ENCODE measurements at places on chromosomes 3 and 15.
A peak's percentile ranks its signal among the peaks of the same experiment; 100 is the strongest.

GRCh38 chr15:40242213-40242599 is 3.3 kb downstream of the PAK6 start:
- no peak for DNase-seq

GRCh38 chr15:52527196-52527910 is 1.3 kb downstream of the MYO5A start:
- no peak for DNase-seq

- no peak for DNase-seq
Observed at GRCh38 chr3:52217409-52217805, 8.0 kb downstream of the TLR9 start.

GRCh38 chr3:41579861-41580260 is 380.6 kb downstream of the CTNNB1 start:
- no peak for DNase-seq

DNA sequence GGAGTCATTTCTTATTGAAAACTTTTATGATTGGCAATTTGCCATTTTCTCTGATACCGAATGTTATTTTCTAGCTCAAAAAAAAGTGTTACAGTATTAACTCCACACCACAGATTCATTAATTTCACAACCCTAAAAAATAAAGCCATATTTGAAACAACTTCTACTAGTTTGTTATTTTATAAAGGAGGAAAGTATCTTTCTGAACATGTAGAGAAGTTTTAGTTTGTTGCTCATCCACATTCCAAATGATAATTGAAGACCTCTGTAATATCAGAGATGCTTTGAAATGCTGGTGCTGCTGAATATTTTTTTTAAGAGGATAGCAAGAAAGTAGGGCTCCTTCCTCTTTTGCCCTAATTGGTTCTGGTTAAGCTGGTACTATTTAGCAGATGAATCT is 1.9 kb downstream of the VGLL3 start:
- DNase-seq: no peak

DNA sequence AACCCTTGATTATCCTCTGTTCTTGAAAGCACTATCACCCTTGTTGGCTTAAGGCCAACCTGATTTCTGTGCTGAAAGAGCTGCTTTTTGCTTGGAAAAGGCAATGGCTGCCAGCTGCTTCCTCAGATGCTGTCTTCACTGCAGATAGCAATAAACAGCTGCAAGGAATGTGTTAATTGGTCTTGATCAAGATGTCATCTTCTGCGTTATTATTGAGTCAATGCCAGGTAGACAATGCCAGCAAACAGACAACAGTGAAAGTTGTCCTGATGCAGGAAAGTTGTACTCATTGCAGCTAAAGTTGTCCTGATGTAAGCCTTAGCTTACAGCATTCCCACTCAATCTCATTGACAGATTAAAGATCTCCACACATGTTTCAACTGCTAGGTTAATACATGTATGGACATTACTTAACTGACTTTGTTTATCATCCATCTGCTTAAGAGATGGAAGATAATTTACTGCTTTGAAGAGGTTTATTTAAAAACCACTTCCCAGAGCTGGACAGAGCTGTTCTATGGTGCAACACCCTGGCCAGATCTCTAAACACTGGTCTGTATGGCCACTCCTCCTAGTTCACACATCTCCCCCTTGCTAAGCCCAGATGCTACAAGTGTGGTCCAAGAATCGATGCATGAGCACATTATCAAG is 251.0 kb upstream of the MCTP2 start:
- no peak for DNase-seq

- DNase-seq: peak; percentile 78
Observed at GRCh38 chr3:184513276-184514170, 48.1 kb upstream of the EPHB3 start.

DNA sequence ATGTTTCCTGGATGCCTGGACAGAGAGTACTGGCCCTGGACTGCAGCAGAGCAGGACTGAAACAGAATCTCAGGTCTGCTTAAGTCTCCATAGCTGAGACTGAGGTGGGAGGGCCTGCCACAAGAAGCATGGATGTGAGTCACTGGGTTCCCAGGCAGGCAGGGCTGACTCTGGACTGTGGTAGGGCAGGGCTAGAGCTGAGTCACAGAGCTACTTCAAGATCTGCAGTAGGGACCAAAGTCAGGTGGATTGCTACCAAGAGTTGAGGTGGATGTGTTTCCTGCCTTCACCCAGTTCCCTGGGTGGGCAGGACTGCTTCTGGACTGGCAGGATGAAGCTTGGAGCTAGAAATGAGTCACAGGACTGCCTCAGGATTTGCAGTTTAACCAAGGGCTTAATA is 282.9 kb downstream of the AGBL1 start:
- no peak for DNase-seq

DNA sequence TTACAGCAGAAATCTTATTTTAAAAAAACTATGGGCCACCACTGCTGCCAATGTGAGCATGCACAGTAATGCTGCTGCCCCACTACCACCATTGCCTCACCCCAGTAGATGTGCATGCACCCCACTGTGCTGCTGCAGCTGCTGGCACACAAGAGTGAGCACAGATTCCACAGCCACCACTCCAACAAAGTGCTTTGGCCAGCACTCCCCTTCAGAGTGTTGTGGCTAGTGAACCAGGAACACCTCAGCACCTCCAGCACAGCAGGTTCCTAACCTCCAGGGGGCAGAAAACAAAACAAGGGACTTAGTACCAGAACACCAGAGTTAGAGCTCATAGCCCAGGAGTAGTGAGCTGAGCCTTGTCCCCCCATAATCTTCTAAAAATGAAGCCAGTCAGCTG is 629.6 kb downstream of the PYDC2 start:
- DNase-seq: no peak

GRCh38 chr15:22917556-22917955 is 62.6 kb downstream of the CYFIP1 start:
- no peak for DNase-seq

- no peak for DNase-seq
Observed at GRCh38 chr15:68590721-68591389, 12.1 kb downstream of the CORO2B start.

DNA sequence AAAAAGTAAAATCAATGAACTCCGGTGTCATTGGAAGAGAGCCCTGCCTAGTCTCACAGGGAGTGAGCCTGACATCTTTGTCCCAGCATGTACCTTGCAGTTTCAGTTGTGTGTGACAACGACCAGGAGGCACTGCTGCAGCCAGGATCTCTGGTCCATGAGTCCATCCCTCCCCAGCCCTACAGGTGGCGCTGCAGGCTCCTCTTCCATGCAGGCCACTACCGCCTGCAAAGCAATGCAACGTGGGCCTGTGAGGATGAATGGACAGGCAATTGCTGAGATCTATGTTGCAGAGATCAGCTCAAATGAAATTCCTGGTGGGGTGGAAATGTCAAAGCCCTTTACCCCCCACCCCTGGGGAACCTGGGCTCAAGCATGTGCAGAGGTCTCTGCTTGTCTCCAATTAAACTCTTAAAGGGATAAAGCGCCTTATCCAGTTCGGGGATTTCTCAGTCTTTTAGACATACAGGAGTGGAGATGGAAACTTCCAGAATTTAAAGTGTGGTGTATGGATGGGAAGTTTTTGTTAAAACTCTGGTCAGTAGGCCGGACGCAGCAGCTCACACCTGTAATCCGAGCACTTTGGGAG is 35.8 kb downstream of the TKT start:
- peak; percentile 64 for DNase-seq

- DNase-seq: no peak
Observed at GRCh38 chr3:123100193-123100776, 33.5 kb downstream of the PDIA5 start.

GRCh38 chr3:170016057-170016456 is 21.7 kb upstream of the GPR160 start:
- no peak for DNase-seq

DNA sequence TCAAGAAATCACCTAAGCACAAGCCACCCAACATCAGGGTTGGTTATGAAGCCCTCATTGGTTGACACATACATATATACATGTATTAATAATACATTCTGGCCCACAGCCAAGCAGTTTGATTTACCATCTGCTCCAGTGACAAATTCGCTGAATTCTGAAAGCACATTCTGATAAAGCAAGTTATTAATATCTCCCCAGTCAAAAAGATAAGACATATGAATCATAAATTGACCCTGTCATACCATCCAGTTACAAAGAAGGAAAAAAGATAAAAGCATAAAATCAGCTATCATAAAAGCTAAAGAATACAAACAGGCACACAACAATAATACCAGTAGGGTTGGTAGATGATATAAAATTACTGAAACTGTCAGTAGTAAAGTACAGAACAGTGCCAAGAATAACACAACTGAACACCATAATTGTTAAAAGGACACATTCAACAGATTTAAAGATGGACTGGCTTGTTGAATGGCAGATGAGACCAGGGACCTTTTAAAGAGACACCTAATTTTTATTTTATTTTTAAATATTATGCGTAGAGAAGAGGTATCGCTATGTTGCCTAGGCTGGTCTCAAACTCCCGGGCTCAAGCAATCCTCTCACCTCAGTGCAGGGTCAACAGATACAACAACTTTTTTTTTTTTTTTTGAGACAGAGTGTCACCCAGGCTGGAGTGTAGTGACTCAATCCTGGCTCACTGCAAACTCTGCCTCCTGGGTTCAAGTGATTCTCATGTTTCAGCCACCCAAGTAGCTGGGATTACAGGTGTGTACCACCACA is 7.7 kb downstream of the SNX4 start:
- no peak for DNase-seq

DNA sequence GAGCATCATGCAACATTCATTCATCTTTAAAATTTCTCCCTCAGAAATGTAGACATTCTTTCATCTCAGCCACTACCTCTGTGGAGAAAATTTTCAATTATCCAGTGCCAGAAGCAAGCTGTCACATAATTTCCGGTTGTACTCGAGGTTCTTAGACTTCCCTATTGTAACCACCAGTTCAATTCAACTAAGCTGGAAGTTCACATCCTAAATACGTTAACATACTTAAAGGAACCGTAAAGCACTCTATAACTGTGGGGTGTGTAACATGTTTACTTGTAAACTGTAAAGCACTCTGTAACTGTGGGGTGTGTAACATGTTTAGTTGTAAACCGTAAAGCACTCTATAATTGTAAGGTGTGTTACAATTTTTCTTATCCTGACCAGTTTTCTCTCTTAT is 150.3 kb downstream of the PLCL2 start:
- DNase-seq: no peak

DNA sequence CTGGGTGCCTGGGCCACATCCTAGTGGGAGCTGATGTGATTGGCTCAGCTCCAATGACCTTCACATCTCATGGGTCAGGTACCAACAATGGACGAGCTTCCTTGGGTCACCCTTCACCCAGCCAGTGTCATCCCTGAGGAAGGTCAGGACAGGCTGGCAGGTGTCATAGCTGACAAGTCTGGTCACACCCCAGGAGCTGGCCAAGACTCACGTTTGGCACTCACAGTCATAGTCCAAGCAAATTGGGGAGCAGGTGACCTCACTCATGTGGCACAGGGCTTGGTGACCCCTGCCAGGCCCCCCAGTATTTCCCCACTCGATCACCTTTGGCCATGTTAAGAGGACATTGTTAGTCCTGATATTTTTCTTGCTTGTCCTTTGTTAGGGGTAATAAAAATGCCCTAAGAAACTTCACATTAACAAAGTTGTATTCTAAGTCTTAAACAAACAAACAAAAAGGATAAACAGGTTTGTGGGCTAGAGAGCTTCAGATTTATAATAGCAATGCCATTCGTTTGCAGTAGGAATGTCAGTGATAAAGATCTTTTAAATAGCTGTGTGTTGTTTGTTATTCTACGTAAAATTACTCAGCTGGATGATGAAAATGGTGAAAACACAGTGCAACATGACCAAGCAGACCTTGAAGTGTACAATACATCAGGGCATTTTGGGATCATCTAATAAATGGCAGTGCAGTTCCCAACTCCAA is 79.5 kb upstream of the POMGNT2 start:
- no peak for DNase-seq

DNA sequence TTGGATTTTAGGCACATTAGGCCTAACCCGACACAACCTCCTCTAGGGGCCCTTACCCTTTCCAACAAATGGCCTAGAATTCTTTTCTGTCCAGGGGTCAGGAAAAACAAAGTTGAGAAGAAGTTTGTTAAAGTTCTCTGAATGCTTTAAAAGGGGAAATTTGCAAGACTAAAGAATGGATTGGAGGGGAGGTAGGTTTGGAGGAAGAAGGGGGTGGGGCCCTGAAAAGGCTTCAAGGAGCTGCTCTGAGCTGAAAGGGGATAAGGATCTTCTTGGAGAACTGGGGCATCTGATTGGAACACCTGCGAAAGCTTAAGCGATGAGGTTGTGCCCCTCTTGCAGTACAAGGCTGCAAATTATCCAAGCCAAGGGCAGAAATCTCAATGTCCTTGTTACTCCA is 3.9 kb upstream of the SENP2 start:
- no peak for DNase-seq

GRCh38 chr15:39432026-39432425 is 148.9 kb upstream of the THBS1 start:
- DNase-seq: no peak

- no peak for DNase-seq
Observed at GRCh38 chr3:50323614-50324199, 1.2 kb upstream of the HYAL2 start.

GRCh38 chr15:52252781-52253180 is 42.8 kb downstream of the MYO5C start:
- no peak for DNase-seq

GRCh38 chr3:80187981-80188380 is 420.2 kb upstream of the ROBO1 start:
- DNase-seq: no peak

DNA sequence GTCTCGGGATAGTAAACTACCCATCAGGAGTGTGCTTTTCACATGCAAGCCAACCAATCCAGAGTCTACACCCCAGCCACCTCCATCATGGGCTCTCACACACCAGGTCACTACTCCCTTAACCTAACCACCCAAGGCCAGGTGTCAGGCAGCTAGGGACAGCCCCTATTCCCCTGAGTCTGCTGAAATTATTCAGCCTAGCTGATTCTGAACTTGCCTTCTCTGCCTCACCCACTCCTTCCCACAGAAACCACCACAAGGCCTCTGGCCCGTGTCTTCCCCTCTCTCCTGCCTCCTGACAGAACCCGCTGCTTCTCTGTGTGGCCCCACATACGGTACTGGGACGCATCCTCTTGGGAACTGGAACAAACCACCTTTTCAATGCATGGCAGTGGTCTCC is 82.1 kb downstream of the PCSK6 start:
- DNase-seq: no peak

GRCh38 chr3:112873632-112874031 is 27.0 kb upstream of the CD200R1L start:
- no peak for DNase-seq

GRCh38 chr3:30642849-30643361 is 36.5 kb downstream of the TGFBR2 start:
- no peak for DNase-seq

DNA sequence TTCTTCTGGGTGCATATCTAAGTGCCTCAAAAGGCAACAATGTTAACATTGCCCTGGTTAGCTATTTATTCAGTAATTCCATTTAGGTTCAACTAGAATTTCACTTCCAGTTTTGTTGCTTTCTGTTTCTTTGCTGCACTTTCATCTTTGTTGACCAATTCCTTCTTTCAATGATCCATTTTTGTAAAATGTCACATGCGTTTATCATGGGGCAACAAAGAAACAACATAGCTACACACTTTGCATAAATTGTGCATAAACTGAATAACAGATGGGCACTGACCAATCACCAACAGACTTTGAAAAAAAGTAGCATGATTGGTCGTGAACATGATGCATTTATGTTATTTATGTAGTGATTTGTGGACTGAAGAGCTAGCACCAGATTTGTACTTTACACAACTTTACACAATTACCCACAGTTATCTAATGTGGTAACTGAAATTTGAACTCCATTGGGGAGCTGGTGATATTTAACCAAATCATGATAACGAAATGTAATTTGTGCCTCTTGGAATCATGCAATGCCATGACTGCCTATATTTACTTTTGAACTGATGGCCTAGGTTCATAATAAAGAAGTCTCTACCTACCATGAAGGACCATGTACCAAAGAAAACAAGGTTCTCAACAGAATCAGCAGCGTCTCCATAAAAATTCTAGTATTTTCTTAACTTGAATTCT is 7.1 kb upstream of the CPOX start:
- DNase-seq: no peak

Data from activated CD4-positive, alpha-beta T cell treated with anti-CD3 and anti-CD28 coated beads, Interleukin-2, amount 50 U/mL, for 4 hours (primary cell).